Effector memory CD4-positive, alpha-beta T cell (primary cell): ENCODE measurements at places on chromosomes 16 and 17.

DNA sequence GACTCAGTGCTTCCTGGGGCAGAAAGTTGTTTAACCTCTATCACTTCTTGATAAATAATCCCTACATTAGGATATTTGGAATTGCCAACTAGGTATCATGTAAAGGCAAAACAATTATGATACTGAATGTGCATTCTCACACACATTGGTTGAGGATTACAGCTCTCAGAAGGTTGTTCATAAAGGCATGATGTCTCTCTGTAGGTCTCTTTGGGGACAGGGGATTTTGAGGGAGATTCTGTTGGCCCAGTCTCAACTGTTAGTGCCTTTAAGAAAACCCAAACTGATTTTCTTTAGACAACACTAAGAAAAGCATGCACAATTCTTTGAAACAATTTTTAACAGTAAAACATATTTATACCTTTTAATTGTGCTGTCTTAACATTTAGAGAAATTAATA lies 56.5 kb downstream of the GNAO1 start:
- no peak for DNase-seq

GRCh38 chr17:80596760-80597608 lies 52.3 kb downstream of the RPTOR start:
- no peak for DNase-seq

DNA sequence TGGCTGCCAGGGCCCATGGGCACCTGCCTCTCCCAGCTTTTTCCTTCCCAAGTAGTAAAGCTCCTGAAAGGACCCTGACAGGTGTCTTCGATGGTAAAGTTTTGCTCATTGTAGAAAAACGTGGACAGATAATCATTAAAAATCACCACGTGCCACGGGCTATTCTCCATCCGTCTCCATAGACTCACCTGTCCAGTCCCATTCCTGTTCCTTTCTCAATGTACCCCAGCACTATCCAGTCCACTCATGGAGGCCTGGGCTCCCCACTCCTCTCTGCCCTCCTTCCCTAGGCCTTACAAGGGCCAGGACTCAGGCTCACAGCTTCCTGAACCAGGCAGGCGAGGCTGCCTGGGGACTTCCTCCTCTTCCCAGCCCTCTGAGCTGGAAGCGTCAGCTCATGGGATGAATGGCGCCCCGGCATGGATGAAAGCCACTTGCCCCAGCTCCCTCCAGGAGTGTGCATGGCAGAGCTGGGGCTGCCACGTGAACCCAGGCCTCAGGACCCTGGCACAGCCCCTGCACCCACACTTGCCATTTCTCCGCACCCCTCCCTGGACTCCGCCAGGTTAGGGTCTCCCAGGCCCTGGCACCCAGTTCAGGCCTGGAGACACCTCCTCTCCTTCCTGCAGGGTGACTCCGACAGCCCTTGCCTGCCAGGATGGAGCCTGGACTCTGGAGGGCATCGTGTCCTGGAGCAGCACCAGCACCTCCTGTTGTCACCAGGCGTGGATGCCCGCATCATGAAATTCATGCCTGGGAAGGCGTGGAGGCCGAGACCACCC lies 8.8 kb downstream of the CTRB1 start:
- DNase-seq: no peak

DNA sequence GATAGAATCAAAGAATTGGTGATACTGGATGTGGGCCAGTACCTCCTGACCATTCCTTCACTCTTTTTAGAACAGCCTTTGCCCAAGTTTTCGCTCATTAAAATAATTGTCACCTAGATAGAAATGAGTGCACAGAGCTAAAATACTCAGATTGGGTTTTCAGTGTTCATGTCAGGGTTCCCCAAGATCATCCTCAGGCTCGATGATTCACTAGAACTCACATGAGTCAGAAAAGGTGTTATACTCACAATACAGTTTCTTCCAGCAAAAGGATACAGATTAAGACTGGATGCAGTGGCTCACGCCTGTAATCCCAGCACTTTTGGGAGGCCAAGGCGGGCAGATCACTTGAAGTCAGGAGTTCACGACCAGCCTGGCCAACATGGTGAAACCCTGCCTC lies 19.9 kb downstream of the ERCC4 start:
- DNase-seq: no peak

DNA sequence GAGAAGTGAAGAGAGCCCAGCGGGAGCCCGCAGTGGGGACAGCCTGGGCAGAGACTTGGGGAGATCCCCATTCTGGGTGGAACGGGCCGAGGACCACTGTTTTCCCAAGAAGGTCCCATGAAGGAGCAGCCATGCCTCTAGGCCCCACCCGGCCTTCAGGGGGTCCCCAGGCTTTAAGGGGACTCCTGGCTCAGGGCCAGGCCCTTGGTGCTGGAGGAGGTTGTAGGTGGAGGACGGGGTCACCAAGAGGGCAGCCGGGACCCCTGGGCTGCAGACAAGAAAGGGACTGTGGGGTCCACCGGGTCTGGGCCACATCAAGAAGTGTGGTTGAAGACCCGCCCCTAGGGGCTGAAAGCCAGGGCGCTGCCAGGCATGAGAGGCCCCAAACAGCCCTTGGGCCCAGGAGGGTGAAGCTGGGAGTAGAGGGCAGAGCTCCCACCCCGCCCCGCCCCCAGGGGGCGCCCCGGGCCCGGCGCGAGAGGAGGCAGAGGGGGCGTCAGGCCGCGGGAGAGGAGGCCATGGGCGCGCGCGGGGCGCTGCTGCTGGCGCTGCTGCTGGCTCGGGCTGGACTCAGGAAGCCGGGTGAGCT lies at the start of gene PRSS21:
Gene PRSS21, plus strand, starts transcription at position 487 of the 589 bp plus-strand sequence. Its CDS starts 32 bp downstream, at position 519.
- DNase-seq: no peak

- DNase-seq: no peak
Measured at GRCh38 chr16:77290451-77291115, 91.4 kb downstream of the SYCE1L start.

DNA sequence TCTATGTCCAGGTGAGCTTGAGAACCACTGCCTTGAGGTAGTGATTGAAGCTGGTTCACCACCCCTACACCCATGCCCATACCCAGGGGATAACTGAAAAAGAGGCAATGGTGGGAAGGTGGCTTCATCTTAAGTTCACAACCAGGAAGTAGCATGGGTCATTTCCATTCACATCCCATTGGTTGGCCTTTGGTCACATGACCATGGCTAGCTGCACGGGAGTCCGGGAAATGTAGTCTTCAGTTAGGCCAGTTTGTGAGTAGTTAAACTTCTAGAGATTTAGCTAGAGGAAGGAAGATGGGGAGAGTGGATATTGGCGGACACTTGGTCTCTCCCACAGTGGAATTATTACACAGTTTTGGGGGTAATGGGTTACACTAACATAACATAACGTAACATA lies 92.9 kb downstream of the RGS9 start:
- no peak for DNase-seq

DNA sequence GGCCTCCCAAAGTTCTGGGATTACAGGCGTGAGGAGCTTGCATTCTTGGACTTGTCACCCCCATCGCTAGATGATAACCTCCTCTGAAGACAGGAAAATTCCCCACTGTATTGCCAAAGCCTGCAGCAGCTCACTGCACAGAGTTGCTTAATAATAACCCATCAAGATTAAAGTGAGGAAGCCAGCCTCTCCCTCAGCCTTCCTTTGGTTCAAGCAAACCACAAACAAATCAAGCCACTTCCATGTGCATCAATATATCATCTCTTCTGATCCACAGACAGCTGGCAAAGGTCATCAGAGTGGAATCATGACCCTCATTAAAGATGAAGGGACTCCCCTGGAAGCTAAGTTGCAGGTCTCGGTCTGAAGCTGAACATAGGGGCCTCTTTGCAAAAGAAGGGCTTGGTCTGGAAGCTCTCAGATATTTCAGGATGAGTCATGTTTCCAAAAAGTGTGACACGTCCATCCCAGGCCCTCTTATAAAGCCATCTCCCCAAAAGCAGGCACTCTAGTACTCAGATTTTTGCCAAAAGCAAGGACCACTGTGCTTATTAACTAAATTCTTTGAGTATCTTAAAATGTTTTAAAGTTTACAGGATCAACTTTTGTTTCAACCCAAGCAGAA lies 4.8 kb downstream of the EMP2 start:
- DNase-seq: no peak

DNA sequence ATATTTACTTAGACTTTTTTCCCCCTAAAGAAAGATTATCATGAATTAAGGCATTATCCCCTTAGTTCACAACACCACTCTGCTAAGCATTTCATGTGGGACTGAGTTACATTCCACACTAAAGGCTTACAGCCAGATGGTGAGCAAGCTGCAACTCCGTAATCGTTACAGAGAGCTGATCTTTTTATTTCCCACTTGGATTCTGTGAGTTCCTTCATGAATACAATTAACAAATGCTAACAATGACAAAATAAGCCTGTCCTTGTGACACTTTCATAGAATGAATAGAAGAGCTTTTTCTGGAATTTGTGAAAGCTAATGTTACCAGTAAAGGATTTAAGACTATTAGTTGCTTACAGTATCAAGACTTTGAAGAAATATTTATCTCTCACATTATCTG lies 8.7 kb downstream of the OGFOD1 start:
- no peak for DNase-seq

DNA sequence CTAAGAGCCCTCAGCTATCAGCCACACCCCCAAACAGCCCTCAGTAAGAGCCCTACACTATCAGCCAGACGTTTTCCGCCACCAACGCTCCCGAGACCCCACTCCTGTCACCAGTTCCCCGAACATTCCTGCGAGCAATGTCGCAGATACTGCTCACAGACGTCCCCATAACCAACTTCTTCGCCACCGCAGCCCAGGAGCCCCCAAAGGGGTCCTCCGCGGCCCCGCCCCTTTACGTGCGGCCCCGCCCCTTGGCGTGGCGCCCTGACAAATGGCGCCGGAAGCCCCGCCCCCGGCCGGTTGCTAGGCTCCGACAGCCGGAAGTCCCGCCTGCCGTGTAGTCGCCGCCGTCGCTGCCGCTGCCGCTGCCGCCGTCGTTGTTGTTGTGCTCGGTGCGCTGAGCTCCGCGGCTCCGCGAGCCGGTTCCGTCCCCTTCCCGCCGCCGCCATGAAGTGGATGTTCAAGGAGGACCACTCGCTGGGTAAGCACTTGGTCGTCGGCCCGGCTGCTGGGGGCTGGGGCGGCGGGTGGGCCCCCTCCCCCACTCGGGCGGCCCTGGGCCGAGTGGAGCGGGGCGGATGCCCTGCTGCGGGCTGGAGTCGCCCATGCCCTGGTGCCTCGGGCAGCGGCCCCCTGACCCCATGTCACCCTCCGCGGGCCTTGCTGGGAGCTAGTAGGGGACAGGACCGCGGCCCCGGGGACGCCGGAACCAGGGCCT lies at the start of gene GABARAPL2:
Gene GABARAPL2, plus strand, starts transcription at position 340 of the 718 bp plus-strand sequence. Its CDS starts 108 bp downstream, at position 448.
- peak; percentile 85 for DNase-seq

DNA sequence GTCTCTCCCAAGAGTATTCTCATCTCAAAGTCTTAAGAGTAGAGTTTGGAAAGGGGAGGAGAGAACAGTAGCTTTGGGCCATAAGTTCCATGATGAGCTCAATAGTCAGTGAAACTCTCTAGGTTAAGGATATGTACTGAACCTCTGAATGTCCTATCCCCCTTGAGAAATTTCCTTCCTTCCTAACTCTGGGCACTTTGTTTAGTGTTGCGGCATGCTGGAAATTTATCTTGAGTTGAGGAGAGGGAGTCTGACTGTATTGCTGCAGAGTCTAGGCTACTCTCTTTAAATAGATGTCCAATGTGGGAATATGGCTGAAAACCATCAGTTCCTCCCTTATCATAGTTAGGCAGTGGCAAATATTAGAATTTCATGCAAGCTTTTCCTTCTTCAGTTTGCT lies 16.1 kb downstream of the MRTFB start:
- DNase-seq: no peak

- DNase-seq: no peak
Measured at GRCh38 chr17:42107124-42107523, 5.4 kb downstream of the DHX58 start.

- DNase-seq: no peak
Measured at GRCh38 chr16:74372369-74372768, 3.7 kb upstream of the NPIPB15 start.

- DNase-seq: no peak
Measured at GRCh38 chr16:17273142-17273561, 197.6 kb downstream of the XYLT1 start.

- no peak for DNase-seq
Measured at GRCh38 chr16:81987706-81988105, 23.6 kb downstream of the SDR42E1 start.

GRCh38 chr17:79031996-79032875 lies 8.3 kb downstream of the C1QTNF1 start:
- DNase-seq: no peak

GRCh38 chr17:67576471-67577115 lies 141.1 kb upstream of the NOL11 start:
- DNase-seq: no peak

DNA sequence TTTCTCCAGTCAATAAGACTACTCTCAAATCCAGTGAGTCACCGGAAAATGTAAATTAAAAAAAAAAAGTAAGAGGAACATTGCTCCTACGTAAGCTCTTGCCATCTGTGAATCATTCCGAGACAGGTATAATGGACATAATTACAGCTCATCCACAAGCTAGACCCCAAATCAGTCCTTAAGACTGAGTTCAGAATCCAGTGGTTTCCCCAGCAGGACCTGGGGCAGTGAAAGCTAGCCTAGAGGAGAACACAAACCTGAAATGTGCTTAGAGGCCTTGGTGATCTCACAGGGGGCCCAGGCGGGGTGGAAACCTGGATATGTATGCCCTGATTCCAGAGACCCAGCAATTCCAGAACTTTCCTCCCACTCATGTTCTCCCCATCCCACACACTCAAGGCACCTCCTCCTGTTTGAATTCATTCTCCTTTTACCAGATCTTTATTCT lies 132.0 kb downstream of the COPRS start:
- no peak for DNase-seq

DNA sequence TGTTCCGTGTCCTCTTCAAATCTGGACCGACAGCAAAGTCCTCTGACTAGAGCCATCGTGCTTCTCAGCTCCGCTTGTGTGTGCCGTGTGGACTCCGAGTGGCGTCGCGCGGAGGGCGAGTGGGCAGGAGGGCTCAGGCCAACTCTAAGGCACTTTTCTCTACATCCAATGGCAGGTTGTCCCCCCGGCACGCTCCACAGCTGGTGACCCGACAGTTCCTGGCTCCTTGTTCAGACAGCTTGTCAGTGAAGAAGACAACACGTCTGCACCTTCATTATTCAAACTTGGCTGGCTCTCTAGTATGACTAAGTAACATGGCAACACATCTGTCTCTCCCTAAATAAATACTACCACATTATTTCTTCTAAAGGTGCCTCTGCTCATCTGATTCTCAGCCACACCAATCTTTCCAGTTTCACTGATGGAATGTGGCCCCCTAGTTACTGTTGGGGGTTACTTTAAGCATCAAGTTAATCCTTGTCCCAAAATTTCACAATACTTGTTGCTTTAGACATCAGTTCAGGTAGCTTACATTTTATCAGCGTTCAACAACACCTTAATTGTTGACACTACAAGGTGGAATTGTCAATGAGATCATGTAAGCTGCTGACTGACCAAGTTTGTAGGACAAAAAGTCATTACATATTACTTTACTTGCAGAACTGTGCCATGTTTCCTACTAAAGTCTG lies 15.4 kb downstream of the COG1 start:
- DNase-seq: no peak

DNA sequence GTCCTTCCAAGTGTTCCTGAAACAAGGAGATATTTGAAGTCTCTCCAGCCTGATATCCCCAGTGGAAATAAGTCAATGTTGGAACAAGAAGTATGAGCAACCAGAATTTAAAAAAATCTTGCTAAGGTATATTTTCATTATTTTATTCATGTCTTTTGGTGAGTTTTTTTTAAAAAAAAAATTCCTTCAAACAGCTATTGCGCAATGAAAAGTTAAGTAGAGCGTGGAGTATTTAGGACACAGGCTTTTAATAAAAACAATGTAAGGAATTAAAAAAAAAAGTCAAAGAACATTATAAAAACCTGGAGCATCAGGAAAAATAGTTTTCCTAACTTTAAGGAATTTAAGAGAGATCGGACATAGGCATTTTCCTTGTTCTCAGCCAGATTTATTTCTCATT lies 940.4 kb downstream of the KCNJ2 start:
- no peak for DNase-seq

- no peak for DNase-seq
Measured at GRCh38 chr17:72492494-72492893, 371.7 kb downstream of the SOX9 start.
